Heart left ventricle (tissue), 16 donors: ENCODE measurements at places on chromosomes 16 and 17.
A peak's percentile ranks its signal among the peaks of the same experiment; 100 is the strongest.

DNA sequence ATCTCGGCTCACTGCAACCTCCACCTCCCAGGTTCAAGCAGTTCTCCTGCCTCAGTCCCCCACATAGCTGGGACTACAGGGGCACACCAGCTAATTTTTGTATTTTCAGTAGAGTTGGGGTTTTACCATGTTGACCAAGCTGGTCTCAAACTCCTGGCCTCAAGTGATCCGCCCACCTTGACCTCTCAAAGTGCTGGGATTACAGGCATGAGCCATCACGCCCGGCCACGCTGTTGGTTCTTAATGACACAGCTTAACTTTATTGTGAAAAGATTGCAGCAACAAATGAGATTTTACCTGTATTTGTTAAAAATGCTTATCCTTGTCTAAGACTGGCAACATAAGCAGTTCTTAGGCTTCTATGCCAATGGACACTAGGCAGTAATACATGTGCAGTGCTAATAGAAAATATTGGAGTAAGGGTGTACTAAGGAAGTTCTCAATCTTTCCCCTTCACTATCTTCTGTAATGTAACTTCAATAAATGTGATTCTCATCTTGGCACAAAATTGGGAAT is 2.9 kb downstream of the UBB start:
- DNase-seq, result no peak

- no peak for DNase-seq
These were observed 18.2 kb downstream of the PAFAH1B1 start for GRCh38 chr17:2611627-2612026.

- no peak for DNase-seq
These were observed 2.9 kb downstream of the MARCHF10 start for GRCh38 chr17:62805234-62805633.

DNA sequence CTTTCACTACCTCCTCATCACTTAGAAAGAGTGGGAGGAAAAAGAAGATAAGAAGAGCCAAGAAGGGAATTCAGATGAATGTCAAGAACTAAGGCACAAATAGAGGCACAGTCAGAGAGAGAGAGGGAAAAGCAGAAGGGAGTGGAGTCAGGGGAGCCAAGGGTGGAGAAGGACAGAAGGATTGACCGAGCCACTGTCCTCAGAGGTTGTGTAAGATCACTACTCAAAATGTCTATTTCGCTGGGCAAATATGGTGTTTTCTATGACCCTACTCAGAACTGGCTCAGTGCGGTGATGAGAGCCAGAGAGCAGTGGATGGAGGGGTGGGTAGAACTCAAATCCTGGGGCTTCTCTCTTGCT is 139.2 kb upstream of the HS3ST2 start:
- DNase-seq, result no peak

DNA sequence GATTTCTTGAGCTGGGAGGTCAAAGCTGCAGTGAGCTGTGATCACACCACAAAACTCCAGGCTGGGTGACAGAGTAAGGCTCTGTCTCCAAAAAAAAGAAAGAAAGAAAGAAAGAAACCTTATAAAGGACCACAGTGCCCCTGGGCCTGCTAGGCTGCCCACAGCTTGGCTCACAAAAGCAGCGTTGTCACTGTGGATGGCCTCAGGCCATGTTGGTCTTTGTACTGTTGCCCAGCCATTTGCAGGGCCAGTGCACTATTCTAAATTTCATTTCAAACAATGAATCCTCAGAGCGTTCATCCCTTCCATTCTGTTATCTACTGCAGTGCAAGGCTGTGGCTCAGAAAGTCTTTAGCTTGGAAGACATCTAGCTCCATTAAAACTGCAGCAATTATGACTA is 208.4 kb downstream of the SLC39A11 start:
- no peak for DNase-seq

- no peak for DNase-seq
These were observed 302.7 kb upstream of the MYOCD start for GRCh38 chr17:12362853-12363455.

DNA sequence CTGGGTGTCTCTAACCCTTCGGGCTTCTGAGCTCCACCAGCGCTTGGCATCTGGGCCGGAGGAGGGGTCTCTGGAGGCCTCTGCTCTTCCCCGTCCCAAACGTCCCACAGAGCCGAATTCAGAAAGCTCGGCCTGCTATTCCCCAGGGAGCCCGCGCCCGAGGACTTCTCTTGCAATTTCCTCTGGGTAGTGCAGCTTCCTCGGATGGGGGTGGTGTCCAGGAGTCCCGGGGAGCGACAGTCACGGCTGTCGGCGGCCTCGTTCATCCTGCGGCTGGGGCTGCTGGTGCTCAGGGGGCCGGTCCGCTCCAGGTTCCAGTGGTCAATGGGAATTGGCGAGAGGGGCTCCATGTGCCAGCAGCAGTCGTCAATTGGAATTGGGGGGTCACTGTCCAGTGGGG is 11.8 kb upstream of the NLRC3 start:
- no peak for DNase-seq

DNA sequence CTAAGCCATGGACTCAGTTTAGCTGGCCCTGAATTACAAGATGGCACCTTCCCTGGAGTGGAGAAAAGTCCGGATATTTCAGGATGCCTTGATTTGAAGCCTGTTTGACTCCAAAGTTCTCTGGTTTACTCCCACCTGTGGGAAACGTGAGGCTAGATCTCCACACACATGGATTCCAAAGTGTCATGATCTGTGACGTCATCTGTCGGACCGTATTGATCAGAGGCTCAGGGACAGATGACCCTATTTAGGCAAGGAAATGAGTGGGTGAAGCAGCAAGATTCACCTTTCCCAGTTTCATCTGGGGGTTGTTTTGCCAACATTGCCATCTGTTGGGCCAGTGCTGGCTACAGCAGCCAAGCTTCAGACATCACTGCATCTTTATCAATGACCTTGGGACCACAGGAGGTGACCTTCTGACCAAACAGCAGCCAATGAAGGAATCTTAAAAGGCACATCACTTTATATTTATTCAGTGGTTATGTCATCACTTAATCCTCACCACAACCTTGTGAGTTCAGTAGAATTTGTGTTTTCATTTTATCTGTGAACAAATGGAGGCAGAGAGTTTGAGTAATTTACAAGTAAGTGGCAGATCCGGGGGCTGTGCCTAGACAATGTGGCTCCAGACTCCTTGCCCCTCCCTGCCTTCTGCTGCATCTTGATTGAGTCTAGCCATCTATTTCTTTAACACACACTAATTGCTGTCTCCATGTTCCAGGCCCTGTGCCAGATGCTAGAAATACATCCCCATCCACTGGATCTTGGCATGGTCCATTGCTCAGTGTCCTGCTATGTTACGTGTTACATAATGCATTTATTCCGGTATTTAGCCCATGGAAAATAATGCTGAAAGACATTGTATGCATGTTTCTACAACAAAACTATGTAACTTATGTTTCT is 1.5 kb upstream of the CDH13 start:
- DNase-seq, result peak; percentile 57

- DNase-seq, result no peak
These were observed 2.2 kb upstream of the KRT19 start for GRCh38 chr17:41530062-41531048.

DNA sequence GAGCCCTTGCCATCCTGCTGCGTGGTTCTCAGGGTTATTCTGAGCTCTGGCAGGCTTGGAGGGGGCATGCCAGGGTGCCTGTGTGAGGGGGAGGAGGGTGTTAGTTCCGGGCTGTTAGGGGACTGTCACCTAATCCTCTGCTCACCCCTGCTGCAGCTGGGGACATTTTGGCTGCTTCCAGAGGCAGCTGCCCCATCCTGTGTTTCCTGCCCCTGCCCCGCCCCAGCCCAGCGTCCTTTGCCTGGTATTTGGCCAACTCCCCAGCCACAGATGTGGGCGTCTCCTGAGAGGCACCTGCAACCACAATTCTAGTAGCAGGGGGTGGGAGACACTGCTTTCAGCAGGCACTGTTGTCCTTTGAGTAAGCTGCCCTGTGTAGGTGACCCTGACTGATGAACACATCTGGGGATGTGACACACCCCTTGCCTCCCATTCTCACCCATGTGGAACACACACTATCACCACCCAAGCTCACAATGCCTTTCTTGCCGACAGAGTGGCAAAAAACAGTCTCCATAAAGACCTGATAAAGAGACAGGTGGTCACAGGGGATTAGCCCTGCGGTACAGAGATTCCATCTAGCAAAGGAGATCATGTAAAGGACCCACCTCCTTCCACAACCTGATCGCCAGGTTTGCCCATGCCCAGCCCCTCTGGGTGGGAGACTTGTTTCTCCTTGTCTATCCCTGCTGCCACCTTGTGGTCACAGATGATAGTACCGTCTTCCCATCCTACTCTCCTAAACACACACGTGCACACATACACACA is at the start of gene CHRNE:
CHRNE (minus strand) TSS at position 48 of the 768 bp plus-strand sequence; CDS start at position 13, 35 bp downstream.
- DNase-seq, result peak; percentile 72

- no peak for DNase-seq
These were observed 19.7 kb downstream of the MYH11 start for GRCh38 chr16:15836965-15837611.

DNA sequence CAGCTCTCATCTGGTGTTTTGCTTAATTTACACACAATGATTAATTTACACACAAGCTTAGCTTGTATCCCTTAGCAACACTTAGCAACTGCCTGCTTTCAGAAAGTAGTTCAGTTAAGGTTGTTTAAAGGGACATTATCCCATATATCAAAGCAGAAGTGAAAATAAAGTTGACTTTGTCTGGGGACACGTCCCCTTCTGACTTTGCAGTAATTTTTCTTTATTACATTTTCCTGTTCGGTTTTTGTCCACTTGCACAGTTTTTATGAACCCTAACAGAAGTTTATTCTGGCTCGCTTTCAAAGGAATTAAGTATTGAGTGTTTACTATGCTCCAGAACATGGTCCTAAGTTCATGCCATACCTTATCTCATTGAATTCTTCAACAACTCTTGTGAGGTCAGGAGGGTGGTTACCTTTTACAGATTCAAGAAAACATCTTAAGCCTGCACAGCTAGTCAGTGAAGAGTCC is 41.5 kb downstream of the ARHGAP44 start:
- DNase-seq, result no peak

GRCh38 chr17:76481071-76481655 is 13.8 kb downstream of the AANAT start:
- DNase-seq, result no peak

DNA sequence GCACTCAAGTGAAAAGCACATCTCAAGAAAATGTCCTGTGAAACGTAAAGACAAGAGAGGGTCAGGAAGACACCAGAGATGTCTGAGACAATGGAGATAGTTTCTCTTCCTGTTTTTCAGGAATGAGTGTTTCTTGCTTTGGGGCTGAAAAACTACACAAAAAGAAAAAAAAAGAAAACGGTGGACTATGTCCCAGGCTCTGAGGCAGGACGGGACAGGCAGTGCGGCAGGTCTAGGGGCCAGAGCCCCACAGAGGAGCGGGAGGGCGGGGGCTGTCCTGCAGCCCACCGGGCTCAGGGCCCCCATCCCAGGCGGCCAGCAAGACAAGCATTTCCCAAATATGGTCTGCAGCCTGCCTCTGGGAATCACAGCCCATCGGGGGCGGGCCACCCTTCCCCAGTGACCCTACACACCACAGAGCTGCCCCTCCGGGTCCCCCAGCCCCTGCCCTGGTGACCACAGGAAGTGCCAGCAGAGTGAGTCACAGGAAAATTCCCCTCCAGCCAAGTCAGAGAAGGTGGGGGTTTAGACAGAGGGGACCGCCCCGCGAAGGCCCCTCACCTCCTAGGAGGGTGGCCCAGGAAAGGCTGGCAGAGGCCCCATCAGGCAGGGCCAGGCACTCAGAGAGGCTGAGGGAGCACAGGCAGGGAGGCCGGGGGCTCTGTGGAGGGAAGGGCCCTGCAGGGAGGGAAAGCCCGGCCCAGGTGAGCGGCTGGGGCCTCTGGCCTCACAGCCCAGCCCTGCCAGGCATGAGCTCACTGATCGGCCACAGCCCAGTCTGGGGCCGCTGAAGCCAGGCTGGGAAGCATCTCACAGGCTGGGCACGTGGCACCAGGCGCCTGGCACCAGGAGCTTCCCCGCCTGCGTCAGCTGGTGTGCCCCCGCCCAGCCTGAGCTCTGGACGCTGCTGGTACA is 6.3 kb downstream of the BCAR1 start:
- DNase-seq, result peak; percentile 88

DNA sequence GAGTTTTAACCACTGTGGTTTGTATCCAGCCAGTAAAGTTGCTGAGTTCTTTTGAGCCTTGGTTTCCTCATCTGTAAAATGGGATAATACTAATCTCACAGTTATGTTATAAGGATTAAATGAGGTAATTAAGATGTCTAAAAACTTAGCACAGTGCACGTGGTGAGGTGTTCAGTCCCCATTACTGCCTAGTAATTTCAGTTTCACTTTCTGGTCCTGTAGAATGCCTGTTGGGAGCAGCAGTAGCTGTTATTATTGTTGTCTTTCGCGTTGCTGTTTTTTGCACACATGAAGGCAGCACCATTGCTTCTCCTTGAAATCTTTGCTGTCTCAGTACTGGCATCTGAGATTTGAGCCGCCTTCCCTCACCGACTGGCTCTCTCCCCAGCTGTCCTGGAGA is 182.4 kb downstream of the DNAH9 start:
- no peak for DNase-seq

DNA sequence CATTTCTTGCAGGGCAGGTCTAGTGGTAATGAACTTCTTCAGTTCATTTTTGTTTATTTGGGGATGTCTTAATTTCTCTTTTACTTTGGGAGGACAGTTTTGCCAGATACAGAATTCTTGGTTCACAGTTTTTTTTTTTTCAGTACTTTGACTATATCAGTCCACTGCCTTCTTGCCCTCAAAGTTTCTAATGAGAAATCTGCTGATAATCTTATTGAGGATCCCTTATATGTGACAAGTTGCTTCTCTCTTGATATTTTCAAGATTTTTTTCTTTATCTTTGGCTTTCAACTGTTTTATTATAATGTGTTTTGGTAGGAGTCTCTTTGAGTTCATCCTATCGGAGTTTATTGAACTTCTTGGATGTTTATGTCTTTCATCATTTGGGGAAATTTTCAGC is 42.8 kb downstream of the CLEC19A start:
- no peak for DNase-seq

DNA sequence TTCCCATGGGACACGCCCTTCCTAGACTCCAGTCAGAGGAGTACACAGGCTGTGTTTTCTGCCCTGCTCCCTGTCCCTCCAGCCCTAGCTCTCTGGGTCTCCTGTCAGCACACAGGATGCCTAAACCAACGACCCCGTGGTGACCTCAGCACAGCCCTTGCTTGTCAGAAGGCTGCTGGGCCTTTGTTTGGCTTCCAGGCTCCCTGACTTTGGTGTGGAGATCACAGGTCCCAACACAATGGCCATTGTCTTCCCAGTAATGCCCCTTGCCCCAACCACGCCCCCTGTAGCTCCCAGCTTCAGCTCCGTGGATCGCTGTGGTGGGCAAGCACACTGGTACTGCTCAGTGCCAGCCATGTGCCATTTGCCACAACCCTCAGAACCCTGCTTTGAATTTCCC is 15.0 kb downstream of the HNF1B start:
- DNase-seq, result no peak

GRCh38 chr17:74053712-74054078 is 149.8 kb upstream of the RPL38 start:
- DNase-seq, result no peak

- no peak for DNase-seq
These were observed 173.1 kb downstream of the RPTOR start for GRCh38 chr17:80717720-80718083.
